COLO829 (cell line): ENCODE measurements at places on chromosomes 1 and 21.

DNA sequence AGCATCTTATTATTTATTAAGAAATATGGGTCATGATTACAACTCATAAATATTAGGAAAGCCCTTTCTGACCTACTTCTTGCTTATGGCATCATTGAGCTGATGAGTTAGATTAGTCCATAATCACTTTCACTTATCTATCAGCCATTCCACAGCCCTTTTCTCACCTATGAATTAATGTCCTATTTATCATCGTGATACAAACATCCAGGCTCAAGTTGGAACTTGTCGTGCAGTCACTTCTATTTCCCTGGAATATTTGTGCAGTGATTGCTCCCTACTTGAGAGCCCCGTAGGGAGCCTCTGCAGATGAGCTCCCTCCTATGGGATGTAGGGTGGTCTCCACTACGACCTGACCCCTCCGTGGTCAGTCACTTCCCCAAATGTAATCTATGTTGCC lies 8.1 kb upstream of the F3 start:
- DNase-seq, result no peak

DNA sequence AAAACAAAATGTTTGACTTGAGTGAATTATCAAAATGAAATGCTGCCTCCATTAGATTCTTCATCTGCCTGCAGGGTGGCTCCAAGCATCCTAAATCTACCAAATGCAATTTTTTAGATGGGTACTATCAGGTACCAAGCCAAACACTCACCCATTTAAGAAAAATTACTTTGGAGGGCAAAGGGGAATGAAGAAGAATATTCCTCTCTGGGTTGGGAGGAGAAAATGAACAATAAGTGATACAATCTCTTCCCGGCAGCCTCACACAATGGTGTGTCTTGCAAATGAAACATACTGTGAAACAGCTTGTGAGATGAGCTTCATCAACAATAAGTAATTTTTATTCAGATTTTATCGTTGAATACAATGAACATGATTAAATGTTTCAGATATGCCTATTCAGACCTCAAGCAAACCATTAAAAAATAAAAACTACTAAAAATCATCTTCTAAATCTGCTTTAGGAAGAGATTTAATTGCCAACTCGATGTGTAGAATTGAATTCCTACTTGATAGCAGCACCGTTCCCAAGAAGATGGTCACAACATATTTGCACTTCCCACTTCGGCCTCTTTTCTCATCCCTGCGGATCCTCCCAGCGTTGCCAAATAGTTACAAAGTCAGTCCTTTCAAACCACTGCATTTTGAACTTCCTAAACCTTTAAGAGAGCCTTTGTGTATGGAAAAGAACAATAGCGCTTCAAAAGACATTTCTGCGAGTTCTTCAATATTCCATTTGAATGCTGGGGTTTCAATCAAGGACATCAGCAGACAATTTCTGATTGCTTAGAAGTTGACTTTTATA lies 2.7 kb downstream of the DAB1 start:
- DNase-seq, result no peak

GRCh38 chr1:40978886-40979240 lies 633 bp upstream of the CTPS1 start:
- no peak for DNase-seq

DNA sequence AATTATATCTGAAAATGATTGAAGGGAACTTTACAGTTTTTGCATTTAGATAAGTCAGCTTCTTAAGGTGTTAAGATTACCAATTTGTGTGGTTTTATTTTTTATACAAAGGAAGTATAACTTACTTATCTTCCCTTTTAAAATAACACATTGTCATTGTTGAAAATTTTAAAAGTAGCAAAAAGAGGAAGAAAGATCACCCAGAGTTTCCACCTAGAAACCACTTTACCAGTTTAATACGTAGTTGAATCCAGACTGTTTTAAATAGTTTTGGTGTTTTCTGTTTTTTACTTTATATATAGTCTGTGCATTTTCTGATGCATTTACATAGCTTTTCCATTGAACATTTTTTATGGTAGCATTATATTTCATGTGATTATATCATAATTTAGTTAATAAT lies 6.1 kb downstream of the CCDC18 start:
- DNase-seq, result no peak

- no peak for DNase-seq
These were observed 46.9 kb downstream of the PKN2 start for GRCh38 chr1:88730995-88731394.

DNA sequence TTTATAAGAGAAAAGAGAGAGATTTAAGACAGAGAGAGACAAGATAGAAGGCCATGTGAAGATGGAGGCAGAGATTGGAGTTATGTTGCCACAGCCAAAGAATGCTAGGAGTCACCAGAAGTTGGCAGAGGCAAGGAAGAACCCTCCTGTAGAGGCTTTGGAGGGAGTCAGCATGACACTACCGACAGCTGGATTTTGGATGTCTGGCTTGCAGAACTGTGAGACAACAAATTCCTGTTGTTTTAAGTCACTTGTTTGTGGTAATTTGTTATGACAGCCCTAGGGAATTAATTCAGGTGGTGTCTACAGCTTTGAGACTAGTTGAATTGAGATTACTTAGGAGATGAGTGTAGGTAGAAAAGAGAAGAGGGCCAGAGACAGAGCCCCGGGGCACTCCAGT lies 158.5 kb downstream of the DNM3 start:
- no peak for DNase-seq

- no peak for DNase-seq
These were observed 10.1 kb downstream of the ATG4C start for GRCh38 chr1:62794053-62794452.

DNA sequence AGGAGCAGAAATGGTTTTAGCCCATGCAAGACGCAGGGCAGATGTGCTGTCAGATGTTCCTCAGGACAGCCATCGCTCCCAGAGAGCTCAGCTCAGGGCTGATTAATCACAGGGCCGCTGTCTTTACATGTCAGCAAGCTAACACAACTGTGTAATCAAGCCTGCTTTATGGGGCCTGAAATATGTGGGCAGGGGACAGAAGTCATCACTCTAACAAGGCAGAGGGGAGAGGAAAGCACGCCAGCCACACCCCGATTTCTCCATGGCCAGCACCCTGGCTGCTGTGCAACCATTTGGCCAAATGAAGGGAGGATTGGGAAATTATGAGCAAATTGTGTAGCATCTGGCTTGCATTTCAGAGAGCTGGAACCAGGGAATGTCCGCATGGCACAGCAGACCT lies 368.8 kb downstream of the NPHP4 start:
- DNase-seq, result no peak

- DNase-seq, result no peak
These were observed 96.9 kb downstream of the RGL1 start for GRCh38 chr1:183901748-183902330.

DNA sequence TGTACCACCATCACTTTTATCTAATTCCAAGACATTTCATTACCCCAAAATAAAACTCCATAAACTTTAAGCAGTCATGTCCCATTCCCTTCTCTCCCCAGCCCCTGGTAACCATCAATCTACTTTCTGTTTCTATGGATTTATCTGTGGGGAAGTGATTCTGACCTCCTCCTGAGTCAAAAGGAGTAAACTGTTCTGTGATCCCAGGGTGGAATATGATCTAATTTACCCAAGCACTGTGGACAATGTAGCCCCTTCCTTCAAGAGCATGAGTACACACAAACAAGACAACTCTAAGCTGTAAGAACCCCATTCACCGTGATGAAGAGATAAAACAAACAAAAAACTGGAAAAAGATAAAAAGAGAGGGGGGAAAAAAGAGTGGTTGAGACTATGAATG lies 77.9 kb downstream of the PLPP3 start:
- DNase-seq, result no peak

DNA sequence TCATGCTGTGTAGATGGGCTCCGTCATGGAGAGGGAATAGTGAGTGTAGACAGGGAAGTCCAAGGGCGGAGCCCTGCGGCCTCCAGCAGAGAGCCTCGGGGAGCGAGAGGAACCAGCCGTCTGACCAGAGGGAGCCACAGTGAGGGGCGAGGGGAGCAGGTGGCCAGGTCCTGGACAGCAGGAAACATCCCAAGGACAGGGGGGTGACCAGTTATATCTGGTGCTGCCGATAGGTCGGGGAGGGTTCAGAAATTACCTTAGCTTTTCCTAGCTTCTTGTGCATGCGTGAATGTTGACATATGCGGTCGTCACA lies 46.5 kb downstream of the TRAPPC10 start:
- DNase-seq, result no peak

- peak; percentile 69 for DNase-seq
These were observed 1.4 kb downstream of the APP start for GRCh38 chr21:26169061-26169610.

DNA sequence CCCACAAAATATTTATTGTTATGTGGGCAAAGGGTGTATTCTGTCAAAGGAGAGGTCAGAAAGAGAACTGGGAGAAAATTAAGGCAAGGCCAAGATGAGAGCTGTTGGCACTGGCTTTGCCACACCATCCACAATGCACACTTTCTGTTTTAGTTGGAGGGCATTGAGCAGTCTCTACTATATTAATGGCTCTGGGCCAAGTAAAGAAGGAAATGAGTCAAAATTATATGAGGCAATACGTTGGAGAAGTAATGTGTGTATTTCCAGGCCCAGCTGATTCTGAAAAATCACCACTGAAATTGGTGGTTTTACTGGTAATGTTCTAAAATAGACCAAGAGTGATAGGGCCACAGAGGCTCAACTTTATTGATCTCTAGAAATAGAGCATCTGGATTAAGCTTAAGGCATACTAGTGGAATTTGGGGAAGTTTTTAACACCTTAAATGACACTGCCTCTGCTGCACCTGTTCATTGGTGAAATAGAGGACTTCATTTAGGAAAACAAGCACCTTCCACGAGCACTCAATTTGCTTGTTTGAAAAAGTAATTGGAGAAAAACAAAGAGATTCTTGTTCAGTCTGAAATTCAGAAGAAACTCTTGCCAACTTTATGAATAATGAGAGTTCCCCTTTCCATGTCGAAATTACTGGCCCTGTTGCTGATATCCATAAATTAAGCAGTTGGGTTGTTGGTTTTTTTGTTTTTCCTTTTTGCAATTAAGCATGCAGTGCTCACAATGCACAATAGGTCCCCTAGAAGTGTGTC lies 424.9 kb downstream of the ADGRL2 start:
- peak; percentile 67 for DNase-seq

GRCh38 chr1:50681931-50682330 lies 258.7 kb upstream of the DMRTA2 start:
- DNase-seq, result no peak

DNA sequence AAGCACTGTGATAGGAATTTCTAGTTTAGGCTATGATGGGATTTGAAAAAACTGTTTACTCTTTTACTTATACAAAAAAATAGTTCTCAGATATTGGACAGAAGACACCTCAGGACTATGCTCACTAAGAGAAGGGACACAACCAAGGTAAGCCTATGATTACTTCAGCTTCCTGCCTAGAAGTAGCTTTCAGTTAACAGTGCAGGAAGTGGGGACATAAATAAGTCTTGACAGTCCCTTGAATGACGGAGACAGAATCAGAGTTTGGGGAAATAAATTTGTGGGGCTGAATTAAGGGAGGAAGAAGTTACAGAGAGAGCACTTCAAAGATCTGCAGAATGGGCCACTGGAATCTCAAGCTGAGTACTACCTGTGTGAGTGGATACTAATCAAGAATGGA lies 53.8 kb upstream of the OLFM3 start:
- no peak for DNase-seq

DNA sequence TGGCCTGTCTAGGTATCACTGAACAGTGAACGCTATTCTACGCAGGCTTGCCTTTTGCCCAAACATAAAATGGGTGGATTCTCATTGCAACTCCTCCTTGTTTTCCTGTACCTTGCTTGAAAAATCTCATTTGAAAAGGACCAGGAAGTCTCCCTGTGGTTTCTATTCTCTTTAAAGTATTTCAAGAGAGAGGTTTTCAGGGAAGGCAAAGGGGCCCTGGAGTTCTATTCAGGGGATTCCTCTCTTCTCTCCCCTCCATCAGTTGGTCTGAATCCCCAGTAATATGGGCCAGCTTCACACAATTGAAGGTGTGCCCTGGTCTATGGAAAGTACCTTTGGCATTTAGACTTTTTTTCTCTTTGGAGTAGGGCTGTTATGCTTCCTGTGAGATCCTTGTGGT lies 311.3 kb downstream of the RGS7 start:
- DNase-seq, result no peak

- DNase-seq, result no peak
These were observed 941 bp upstream of the TBCE start for GRCh38 chr1:235366286-235366685.

DNA sequence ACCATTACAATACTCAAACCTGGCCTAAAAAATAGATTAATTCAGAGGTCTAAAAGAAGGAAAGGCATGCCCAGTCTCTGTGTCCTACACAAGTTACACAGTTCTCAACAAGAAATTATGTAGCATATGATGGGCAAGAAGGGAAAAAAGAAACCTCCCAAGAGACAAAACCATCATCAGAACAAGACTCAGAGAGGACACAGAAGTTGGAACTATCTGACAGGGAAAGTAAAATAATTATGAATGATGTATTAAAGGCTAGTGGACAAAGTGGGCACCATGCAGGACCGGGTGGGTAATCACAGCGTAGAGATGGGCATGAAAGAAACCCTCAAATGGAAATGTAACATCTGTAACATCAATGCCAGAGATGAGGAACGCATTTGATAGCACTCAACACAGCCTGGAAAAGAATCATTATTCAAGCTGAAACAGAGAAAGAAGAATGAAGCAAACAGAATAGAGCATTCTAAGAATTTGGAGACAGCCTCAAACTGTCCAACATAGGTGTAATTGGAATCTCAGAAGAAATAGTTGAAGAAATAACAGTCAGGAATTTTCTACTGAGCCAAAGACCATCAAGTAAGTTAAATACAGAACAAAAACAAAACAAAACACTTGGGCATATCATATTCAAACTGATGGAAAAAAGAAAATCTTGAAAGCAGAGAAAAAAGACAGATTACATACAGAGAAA lies 29.7 kb downstream of the PER3 start:
- DNase-seq, result no peak

DNA sequence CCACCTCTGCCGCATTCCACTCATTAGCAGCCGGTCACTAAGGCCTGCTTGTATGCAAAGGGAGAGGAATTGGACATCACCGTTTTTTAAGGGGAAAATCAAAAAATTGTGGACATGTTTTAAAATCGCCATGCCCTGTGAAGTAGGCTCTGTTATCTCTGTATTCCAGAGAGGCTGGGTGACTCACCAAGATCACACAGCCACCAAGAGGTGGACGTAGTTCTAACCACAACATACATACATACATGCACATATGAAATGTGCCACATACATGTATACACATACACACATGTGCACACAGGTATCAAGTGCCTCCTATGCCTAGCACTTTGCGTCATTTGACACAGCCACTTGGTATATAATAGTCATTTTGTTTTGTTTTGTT lies 16.0 kb upstream of the ZSCAN20 start:
- DNase-seq, result no peak
